ENCODE measurements at places on chromosomes 3 and 15. TPM values are rescaled to one million over a fixed set of nuclear protein-coding genes. Genes with fewer than 3 reads are reported as not detected.

GRCh38 chr3:156676768-156677479 lies 2.5 kb downstream of the TIPARP start:
- peak; percentile 46 for DNase-seq

- no peak for DNase-seq
Observed at GRCh38 chr3:27729325-27729724, 7.2 kb upstream of the EOMES start.

DNA sequence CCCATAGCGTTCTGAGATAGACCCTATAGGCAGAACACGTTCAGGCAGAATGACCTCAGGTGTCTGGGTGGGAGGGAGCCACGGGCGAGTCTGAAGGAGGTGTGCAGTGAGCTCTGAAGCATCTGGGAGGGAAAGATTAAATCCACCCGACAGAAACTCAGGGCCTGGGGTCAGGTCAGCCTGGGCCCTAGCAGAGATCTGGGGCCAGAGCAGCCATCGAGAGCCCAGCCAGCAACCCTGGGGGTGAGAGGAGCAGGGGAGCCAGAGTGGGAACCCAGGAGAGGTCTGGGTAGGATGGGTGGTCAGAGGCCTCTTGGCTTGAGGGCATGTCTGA lies 22.1 kb downstream of the SNX33 start:
- no peak for DNase-seq

DNA sequence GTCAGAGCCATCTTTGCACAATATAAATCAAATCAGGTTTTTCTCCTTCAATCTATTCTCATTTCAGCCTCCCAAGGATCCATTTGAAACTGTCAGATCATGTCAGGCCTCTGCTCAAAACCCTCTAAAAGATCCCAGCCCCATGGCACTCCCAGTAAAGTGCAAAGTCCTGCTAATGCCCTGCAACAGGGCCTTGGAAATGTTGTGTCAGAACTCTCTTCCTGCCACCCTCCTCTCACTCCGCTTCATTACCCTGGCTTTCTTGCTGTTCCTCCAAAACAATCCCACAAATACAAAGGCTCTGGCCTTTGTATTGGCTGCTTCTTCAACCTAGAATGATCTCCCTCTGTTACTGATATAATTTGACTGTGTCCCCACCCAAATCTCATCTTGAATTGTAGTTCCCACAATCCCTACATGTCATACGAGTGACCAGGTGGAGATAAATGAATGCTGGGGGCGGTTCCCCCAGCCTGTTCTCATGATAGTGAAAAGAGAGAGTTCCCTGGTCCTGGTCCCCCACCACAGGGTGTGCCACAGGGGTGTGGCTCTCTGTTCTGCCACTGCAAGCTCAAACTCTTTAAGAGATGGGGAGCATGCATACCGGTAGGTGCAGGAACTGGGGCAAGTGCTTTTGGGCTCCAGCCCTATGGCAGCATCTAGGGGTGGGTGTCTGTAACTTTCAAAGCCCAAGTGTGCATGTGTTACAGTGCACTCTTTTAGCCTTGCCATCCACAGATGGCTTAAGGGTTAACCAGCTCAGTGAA lies 22.9 kb upstream of the TRA2B start:
- peak; percentile 20 for DNase-seq

DNA sequence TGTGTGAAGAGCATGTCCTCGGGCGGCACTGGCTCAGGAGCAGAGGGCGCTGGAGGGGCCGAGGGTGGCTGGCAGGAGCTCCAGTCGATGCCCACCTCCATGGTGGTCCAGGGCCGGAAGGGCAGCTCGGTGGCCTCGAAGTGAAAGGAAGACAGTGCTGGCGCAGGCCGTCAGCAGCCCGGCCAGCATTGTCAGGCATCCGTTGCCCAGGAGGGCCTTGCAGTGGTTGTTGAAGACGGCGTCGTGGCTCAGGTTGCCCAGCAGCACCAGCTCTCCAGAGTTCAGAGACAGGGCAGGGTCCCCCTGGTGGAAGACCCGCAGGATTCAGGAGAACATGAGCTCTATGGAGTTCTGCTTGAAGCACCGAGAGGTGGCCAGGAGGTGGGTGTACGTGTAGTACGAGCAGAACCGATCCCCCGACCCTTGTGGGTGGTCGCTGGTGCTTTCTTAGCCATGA lies 16.5 kb upstream of the SIAH2 start:
- DNase-seq = no peak

GRCh38 chr3:86793786-86794185 lies 197.2 kb downstream of the VGLL3 start:
- no peak for DNase-seq

DNA sequence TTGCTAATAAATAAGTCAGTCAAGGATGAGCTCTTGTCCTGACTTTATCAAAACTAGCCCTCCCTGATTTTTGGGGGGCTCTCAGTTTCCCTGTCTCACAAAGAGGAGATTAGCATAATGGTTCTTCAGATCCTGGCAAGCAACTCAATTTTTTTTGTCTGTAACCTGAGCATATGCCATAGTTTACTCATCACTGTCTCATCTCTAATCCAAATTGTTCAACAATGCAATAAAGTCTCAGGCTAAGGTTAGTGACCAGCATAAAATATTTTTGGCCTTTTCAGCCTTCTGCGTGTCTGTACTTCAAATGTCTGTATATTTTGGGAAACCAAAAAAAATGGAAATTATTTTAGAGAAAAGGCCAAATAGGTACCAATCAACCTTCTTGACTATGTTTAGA lies 465.6 kb upstream of the TPRG1 start:
- DNase-seq = no peak

GRCh38 chr15:68843425-68844311 lies 23.0 kb upstream of the ANP32A start:
- DNase-seq = peak; percentile 36

GRCh38 chr3:177193688-177194268 lies 3.5 kb downstream of the TBL1XR1 start:
- no peak for DNase-seq

- no peak for DNase-seq
Observed at GRCh38 chr3:154130540-154130939, 9.3 kb downstream of the ARHGEF26 start.

The SOX14 gene
- total RNA-seq = not detected

The ARGFX gene
- not detected for total RNA-seq

The CCR1 gene
- total RNA-seq = 1.3 TPM

The HACD2 gene
- total RNA-seq = 27.0 TPM

All from activated CD4-positive, alpha-beta memory T cell treated with anti-CD3 and anti-CD28 coated beads for 36 hours (primary cell).